ENCODE measurements at places on chromosomes 1 and 21.
A peak's percentile ranks its signal among the peaks of the same experiment; 100 is the strongest.

- no peak for DNase-seq
Observed at GRCh38 chr1:6471970-6472368, 6.0 kb upstream of the TNFRSF25 start.

DNA sequence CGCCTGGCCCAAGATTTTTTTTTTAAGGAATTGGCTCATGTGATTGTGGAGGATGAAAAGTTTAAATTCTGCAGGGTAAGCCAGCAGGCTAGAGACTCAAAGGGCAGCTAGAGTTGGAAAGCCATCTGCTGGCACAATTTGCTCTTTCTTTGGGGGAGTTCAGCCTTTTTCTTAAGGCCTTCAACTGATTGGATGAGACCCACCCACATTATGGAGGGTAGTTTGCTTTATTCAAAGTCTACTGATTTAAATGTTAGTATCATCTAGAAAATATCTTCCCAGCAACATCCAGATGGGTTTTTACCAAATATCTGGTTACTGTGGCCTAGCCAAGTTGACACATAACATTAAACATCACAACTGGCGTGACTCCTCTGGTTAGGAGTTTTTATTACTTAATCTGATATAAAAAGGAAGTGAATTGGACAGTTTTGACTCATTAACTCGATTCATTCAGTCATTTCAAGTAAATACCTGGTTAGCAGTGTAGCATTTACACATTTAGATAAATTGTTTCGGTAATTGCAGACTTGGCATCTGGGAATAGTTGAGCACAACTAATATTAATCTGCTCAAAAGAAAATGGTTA lies 12.4 kb downstream of the HOOK1 start:
- no peak for DNase-seq

DNA sequence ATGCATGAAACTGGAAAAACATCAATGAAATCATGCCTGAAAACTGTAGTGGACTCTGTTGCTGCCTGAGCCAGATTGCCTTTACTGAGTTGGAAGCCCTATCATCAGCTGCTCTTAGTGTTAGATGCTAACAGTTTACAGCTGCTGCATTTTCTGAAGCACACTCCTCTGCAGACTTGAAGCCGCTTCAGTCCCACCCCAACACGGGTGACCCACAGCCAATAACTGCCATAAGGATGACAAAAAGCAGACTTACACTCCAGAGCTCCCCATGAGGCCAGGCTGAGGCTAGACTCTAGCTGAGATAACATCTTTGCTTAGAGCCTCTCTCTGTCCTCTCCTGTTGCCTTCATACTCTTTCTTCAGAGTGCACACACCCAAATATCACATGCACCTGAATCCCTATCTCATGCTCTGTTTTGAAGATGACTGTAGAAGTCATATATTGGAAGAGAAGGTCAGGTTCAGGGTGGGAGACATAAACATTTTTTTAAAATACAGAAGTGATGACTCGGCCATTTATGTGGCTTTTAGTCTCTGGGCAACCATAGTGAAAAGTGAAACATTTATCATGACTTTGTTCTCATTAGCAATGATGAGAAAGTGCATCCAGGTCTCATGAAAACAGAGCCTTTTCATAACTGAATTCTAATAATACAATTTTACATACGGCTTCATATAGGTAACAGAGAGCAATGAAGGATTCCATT lies 161.0 kb downstream of the KCNK2 start:
- DNase-seq: no peak

DNA sequence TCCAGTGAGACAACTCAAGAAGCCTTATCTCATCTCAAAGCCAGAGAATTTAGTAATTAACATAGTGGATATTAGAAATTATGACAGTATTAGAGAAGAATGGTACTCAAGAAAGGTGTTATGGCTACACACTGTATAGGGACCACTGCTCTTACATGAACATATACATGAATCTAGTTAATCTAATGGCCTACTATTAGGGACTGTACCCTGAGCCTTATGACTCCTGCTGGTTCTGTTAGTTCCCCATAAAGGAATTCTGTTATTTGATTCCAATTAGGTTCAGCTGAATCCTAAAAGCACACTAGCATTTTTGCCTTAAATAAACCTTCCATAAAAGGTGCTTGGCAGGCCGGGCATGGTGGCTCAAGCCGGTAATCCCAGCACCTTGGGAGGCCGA lies 39.7 kb downstream of the EGLN1 start:
- DNase-seq: no peak

DNA sequence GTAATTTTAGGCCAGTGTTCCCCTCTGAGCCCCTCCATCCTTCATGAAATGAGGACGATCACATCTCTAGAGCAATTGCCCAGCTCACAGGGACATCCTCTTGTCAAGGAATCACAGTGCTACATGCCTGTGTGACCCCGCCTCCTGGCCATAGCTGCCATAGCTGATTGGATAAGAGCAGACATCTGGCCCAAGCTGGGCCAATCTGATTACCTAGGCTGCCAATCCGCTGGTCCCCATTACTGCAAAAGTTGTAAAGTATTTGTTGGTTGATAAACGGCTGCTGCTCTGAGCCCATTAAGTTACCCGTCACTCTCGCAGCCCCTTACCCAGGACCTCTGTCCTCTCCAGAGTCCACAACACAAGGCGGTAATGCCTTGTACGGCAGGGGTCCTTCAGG lies 8.3 kb downstream of the NT5C1A start:
- DNase-seq: no peak

DNA sequence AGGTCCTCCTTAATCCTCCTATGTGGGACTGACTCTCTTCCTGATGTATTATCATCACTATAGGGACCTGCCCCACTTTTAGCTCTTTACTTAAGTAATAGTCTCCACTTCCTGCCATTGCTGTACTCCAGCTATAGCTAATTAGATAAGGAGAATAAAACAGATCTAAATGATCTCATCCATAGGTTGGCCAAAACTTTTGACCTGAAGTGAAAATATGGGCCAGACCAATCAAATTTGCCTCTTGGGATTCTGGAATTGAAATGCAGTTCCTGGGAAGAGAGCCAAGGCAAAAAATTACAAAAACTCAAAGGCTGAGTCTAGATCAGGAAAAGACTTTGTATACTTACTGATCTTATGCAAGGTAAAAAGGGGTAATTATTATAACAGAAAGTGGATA lies 36.1 kb upstream of the PDE4B start:
- DNase-seq: no peak

- no peak for DNase-seq
Observed at GRCh38 chr1:207152792-207153468, 48.9 kb downstream of the C4BPA start.

- no peak for DNase-seq
Observed at GRCh38 chr1:5393603-5394002, 598.6 kb downstream of the NPHP4 start.

GRCh38 chr1:172742599-172743500 lies 83.9 kb downstream of the FASLG start:
- peak; percentile 49 for DNase-seq

All from NCI-H1105 treated with DMSO at 0.1 percent for 48 hours (cell line).